ENCODE measurements at places on chromosomes 16 and 17.

DNA sequence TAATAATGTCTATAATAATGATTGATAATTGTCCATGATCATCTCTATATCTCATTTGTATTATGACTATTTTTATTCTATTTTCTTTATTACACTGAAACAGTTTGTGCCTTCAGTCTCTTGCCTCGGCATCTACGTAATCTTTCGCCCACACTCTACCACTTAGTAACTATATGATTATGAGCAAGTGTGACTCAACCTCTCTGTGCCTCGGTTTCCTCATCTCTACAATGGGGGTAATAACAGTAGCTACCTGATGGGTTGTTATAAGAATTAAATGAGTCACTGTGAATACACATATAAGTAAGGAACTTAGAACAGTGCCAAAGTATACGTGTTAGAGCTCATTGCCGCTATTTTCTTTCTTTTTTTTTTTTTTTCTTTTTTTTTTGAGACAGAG, 3.7 kb upstream of the SLC16A11 start:
- no peak for DNase-seq

GRCh38 chr17:73549841-73550430, 94.3 kb downstream of the SDK2 start:
- no peak for DNase-seq

- no peak for DNase-seq
These were observed 6.4 kb upstream of the CACNG4 start for GRCh38 chr17:66957951-66958579.

- DNase-seq, result no peak
These were observed 996 bp downstream of the SLC25A10 start for GRCh38 chr17:81713004-81713555.

DNA sequence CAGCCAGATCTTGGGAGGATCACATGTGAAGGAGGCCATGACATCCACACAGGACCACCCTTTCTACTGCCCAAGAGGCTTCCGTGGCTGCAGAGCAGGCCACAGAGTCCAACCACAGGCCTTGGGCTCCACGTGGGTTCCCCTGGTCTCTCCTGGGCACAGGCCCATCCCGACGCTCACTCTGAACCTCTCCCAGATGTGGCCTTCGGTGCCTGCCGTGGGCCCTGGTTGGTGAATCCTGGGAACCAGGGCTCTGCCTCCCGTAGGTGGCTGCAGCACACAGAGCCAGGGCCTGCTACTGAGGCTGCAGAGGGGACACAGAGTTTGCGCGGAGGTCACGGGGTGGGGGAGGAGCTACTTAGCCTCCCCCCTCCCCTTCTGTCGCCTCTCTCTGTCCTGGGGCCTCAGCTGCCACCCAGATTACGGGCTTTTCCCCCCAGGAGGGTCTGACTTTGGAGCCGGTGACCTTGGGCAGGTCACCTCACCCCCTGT, 55.3 kb downstream of the ZFPM1 start:
- DNase-seq, result no peak

Data from Caco-2 (cell line).